NCI-H82 (cell line): ENCODE measurements at places on chromosomes 6 and 20.

- no peak for DNase-seq
Measured at GRCh38 chr6:3390698-3391097, 66.2 kb downstream of the SLC22A23 start.

- DNase-seq: no peak
Measured at GRCh38 chr20:33310327-33310899, 27.4 kb downstream of the BPIFB1 start.

GRCh38 chr6:3397229-3398164 lies 59.4 kb downstream of the SLC22A23 start:
- DNase-seq: no peak

DNA sequence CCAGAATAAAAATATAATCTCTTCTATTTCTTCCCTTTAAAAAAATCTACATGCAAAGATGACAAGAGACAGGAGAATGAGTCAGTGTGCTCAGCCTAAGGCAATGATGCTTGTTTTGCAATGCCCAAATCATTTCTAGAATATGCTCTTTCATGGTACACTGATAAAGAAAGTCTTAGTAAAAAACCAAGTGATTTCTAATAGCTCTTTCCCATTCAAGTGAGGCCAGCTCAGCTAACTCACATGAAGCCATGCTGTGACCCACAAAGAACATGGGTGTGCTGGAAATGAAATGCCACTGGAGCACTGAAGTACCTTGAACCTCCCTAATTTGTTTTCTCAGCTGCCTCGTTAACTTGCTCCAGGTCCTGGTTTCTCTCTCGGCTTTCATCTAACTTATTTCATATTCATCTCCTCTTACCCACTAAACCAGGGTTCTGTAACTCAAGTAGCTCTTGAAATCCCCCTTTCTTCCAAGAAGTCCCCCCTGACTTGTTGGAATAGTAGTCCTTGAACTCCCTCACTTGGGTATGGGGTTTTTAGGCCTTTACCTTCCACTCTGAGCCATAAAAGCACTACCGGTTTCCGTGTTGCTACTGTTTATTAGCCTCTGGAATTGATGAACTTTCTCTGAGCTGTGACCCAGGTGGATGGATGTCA lies 92.7 kb downstream of the IRF4 start:
- DNase-seq: no peak

GRCh38 chr6:106630366-106630765 lies 988 bp downstream of the QRSL1 start:
- no peak for DNase-seq

- no peak for DNase-seq
Measured at GRCh38 chr6:100996409-100996808, 115.3 kb upstream of the ASCC3 start.

GRCh38 chr6:31717499-31718222 lies 2.5 kb downstream of the LY6G6D start:
- DNase-seq: peak; percentile 38

GRCh38 chr6:138651491-138651890 lies 122.1 kb upstream of the CCDC28A start:
- no peak for DNase-seq

DNA sequence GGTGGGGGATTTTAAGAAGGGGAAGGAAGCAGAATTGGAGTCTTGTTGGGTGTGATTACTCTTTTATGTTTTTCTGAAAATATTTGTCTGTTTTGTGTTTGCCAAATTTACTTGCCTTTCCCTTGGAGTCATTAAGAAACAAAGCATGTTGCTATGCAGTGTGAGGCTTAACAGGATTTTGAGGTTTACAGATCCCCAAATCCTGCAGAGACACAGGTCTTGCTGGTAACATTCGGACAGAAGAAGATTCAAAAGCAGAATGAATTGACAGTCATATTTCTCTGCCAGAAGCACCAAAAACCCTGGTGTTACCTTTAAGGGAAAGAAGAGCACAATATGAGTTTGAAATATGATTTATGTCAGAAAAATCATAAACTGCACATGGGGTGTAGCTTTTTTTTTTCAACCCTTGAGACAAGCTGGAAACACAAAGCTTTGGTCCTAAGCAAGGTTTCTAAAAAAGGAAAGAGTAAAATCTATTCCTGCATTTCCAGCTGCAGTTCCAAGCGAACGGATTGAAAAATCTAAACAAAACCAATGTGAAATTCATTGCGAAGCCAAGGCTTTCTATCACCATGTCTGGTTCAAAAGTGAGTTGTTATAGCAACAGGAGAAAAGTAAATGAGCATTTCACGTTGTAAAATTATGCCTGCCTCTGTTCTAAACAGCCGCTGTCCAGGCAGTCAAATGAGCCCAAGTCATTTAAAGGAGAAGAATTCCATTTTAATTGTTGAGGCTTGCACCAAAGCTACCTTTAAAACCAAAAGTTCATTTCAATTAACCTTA lies 358.9 kb upstream of the SASH1 start:
- peak; percentile 69 for DNase-seq

DNA sequence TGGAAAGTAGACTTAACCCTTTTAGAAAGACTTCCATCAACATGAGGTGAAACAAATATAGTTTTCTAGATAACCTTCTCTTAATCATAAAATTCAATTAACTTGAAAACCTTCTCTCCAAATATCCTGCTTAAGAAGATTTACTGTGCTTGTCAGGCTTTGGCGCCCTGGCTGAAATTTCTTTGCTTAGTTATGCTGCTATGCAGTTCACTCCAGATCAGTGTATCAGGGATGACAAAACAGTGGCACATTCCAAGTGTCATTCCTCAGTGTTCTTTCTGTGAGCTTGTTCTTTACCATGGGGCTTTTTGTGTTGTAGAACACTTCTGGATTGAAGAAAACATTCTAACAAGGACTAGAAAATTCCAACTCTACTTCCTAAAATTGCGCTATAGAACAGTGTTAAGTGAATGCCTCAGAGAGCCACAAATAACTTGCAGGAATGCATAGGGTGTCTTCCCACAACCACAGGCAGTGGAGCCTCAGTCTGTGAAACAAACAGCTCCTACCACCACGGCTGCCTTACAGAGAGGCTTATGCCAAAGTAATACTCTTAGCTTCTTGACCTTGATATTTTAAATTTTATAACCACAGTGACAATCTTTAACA lies 443.6 kb downstream of the CDC5L start:
- DNase-seq: peak; percentile 93

DNA sequence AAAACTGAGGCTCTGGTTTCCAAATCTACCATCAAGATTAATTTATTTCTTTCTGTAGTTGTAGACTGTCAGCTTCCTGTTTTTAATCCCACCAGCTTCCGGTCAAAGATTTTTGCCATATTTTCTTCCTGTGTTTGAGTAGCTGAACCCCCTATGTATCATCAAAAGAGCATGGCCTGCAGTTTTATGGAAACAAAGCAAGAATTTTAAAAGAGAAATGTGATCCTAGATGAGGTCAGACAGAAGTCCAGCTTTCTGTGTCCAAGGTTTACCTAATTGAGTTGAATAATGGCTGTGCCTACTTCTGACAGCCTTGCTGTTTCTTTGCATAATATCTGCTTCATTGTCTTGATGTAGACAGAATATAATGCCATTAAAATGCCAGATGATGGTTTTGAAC lies 163.7 kb downstream of the CARMIL1 start:
- DNase-seq: no peak

GRCh38 chr20:4235512-4236043 lies 220.2 kb upstream of the RNF24 start:
- no peak for DNase-seq

- DNase-seq: no peak
Measured at GRCh38 chr6:5665173-5665572, 341.6 kb downstream of the NRN1 start.

- no peak for DNase-seq
Measured at GRCh38 chr6:110089323-110089722, 90.1 kb downstream of the WASF1 start.

DNA sequence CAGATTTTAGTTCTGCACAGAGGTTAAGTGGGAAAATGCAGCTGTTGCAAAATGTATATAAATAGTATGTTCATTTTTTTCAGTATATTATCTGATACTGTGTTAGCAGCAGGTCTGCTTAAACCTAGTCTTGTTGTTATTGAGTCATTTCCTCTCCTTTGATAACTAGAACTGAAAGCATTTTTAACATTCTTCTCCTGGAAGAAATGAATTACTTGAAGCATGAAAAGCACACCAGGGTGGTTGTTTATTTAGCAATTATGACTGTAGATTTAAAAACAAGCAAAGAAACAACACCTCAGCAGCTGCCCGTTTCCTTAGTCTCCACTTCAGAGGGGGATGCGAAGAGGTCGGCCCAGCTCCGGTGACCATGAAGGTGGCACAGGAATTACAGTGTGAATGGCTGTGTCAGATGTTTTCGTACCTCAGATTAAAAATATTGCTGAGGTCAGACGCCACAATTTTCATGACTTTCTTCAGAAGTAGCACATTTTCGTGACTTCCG lies 53.5 kb downstream of the GOPC start:
- no peak for DNase-seq

DNA sequence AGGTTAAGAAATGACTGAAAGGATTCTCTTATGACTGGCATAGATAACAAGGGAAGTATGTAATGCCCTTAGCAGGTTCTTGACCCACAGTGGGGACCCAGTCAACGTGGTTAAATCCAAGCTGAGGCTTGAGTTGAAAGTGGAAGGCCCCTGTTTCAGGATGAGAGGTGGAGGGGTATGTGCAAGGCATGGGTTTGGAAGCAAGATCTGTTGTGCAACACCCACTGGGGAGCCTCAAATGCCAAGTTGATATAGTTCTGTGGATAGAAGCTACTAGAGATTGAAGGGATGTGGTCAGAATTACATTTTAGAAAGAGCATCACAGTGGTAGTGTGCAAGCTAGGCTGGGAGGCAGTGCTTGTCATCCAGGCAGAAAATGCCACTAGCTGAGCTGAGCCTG lies 5.1 kb downstream of the PABPC1L start:
- DNase-seq: no peak

DNA sequence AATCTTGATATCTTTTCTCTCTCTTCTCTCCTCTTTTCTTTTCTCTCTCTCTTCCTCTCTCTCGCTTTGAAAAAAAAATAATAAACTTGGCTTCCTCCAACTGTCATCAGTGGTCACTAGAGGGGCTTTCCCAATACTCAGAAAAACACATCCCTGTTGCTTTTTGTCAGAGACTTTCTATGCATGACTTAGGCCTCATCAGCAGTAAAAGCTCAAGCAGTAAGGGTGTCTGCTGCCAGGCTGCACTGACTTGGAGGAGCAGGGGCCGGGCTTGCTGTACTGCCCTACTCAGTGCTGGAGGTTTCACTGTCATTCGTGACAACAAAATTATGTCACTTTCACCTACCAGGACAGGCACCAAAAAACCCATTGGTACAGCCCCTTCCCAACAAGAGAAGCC lies 272.0 kb downstream of the ADGB start:
- no peak for DNase-seq

DNA sequence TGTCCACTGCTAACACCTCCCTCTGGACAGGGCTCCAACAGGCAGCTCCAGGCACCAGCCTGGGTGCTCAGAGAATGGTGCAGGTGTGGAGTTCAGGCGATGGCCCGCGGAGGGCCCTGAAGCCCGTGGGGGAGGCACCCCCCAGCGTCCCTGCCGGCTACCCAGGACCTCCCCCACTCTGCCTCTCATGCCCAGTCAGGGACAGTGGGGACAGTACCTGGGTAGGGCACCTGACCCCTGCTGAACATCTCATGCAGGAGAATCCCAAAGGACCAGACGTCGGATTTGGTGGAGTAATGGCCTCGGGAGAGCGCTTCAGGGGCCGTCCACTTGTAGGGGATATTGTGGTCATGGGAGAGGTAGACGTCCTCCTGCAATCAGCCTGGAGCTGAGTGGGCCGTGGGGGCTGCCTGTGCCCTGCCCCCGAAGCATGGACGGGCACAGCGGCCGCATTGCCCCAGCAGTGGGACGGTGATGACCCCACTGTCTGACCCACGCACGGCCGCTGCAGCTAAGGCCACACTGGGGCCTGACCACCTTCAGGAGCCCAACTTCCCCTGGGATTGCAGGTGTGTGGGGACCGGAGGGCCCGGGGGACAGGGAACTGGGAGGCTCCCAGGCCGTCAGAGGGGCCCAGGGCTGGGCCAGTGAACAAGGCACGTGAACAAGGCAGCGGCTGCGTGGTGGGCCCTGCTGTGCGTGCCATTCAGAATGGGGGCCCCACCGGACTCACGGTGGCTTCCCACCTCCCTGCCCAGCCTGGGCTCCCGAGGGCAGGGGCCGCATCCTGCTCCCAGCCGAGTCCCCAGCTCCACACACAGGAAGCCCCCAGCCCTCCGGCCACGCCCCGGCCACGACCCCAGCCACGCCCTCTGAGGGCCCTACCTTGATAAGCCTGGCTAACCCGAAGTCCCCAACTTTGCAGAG lies 7.1 kb downstream of the PTK6 start:
- no peak for DNase-seq

DNA sequence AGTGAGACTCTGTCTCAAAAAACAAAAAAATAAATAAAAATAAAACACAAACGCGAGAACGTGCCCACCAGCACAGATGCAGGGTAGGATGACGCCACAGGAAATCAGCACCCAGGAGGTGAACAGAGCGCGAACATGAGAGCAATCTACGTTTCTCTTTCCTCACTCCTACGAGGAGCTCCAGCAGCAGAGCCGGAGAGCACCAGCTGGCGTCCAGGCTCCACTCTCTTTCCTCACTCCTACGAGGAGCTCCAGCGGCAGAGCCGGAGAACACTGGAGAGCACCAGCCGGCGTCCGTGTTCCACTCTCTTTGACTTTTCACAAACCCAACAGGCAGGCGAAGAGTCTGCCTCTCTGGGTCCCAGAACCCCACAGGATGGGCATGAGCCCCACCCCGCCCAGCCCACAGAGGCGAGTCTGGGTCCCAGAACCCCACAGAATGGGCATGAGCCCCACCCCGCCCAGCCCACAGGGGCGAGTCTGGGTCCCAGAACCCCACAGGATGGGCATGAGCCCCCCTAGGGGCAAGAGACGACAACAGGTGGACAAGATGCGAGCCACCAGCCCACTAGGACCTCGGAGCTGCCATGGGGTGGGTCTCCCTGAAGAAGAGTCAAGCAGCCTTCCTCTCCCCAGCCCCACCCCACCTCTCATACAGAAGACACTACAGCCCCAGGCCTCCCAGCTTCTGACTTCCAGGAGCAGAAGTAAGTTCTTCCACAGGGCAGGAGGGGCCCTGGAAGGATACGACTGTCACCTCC lies 20.2 kb downstream of the ZBTB46 start:
- DNase-seq: no peak

DNA sequence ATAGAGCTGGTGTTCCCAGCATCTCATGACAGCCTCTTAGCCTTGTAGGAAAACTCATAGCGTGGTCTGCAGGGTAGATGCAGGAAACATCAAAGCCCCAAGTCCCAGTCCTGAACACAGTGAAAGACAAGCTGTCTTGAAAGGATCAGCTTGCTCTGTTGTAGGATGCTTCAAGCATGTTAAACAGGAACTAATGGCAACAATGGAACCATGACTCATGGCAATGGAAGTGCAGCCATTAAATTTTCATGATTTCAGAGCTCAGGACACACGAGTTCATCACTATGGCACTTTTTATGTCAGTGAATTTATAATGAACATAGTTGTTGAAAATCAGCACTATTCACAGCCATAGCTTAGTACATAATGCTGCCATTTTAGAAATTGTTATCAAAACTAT lies 367.7 kb downstream of the KIF16B start:
- DNase-seq: no peak

GRCh38 chr20:50815162-50815989 lies 20.5 kb downstream of the BCAS4 start:
- DNase-seq: no peak

- no peak for DNase-seq
Measured at GRCh38 chr20:47453167-47453782, 48.4 kb upstream of the NCOA3 start.

GRCh38 chr6:131244942-131245341 lies 109.7 kb downstream of the AKAP7 start:
- no peak for DNase-seq
